ENCODE measurements at places on chromosomes 12 and 14.

DNA sequence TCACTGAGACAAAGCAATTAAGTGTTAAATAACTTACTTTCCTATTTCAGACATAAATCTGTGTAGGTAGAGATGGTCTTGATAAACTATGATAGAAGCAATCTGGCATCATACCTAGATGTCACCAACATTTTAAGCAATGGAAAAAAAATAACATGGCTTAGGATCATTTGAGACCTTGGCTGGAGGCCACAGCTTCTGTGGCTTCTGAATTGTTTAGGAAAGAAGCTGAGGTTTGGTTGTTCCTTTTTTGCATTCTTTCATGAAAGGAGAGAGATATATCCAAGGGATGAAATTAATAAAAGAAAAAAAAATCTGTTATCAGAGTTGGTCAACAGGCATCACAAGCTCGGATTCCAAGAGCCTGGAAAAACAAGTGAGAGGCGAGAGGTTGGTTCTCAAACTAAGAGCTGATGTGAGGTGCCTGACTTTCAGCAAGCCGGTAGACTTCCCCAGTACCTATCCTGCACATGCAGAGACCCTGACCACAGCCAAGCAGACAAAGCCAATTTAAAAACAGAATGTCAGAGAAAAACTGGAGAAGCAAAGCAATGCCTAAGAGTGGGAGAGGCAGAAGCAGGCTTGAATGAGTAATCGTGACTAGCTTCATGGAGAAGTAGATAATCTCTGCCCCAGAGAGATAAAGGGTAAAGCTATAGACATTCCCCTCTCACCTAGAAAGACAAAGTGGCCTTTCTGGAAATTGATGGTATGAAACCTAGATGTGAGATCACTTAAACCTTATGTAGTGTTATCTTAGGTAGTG lies 43.4 kb upstream of the ST8SIA1 start:
- DNase-seq: no peak

DNA sequence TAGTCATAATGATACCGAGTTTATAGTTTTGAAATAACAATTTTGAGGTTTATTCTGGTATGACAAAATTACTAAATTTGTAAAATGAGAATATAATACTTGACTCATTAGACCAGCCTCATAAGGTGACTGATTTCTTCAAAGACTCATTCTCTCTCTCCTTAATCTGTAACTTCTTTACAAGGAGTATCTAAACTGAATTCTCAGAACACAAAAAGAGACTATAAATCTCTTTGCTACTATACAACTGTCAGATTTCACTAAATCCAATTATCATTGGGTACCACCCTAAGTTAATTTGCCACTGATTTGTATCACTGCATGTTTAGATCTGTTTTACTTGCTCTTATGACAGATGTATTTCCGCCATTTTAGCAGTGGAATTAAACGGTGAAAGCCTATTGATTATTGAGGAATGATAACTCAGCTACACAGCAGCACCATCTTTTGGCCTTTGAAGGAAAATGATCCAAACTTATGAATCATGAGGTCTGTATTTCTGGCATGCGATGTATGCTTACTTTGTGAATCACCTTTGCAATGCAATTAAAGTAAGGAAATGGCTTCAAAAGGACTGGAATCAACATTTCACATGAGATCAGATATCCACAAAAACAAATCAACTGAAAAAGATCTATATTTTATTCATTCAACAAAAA lies 161.2 kb downstream of the RERGL start:
- no peak for DNase-seq

DNA sequence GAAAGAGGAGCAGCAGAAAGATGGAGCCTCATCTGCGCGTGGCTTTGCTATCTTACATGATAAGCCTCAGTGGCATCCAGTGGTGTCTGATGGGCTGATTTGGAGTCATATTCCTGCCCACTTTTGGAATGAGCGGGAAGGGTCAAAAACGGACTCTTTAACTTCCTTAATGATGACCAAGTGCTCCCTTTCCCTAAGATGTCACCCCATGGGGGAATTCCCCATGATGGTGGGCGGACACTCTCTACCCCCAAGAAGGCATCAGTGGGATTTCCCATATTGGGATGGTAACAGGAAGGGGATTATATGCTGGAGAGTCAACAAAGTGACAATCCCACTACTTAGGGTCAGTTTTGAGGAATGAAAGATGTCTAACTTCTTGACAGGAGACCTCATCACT lies 110.9 kb downstream of the GPATCH2L start:
- DNase-seq: no peak

DNA sequence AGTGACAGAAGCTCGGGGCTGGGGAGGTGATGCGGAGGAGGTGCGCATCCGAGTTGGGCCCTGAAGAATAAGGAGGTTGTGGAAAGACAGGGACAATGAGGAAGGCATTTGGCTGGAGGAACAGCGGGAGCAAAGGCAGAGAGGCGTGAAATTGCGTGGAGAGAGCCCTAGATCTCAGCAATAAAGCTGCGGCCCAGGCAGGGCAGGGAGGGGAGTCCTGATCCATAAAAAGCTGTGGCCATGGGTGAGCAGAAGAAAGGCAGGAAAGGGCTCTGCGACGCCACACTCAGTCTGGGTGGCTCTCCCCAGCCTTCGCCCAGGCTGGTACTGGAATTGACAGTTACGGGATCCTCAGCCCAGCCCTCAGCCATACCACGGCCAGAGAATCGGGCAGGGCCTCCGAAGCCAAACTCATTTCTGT lies 2.2 kb downstream of the FIGNL2 start:
- no peak for DNase-seq

DNA sequence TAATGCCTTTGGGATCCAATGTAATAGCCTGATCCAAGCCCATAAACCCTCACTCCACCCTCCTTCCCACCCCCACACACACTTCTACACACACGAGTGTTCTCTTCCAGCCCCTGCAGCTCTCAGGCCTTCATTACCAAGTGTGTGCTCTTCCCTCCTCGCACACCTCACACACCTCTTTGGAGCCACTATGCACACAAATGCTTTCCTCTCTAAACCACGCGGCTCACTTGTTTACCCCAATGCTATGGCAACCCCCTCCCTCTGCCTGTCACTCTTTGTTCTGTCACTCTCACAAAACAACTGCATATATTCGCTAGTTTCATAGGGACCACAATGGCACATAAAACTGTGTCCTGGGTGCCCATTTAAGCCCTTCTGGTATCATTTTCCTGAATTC lies 35.1 kb downstream of the PPP2R5E start:
- no peak for DNase-seq

- no peak for DNase-seq
Observed at GRCh38 chr14:71168564-71169427, 261.5 kb downstream of the PCNX1 start.

DNA sequence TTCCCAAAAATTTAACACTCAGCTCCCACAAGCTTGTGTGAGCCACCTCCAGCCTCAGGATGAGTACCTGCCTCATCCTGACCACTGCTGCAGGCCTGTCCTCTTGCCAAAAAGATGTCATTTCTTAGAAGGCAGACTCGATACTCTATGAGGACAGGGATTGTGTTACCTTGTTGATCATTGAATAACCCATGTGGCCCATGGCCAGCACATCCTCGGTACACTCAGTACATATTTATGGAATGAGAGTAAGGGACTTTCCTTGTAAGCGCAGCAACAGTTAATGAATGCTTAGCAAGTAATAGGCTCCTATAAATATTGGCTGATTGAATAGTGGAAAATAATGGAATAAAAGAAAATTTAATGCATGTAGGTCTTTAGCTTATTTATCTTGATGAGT lies 15.3 kb upstream of the DGLUCY start:
- DNase-seq: no peak

DNA sequence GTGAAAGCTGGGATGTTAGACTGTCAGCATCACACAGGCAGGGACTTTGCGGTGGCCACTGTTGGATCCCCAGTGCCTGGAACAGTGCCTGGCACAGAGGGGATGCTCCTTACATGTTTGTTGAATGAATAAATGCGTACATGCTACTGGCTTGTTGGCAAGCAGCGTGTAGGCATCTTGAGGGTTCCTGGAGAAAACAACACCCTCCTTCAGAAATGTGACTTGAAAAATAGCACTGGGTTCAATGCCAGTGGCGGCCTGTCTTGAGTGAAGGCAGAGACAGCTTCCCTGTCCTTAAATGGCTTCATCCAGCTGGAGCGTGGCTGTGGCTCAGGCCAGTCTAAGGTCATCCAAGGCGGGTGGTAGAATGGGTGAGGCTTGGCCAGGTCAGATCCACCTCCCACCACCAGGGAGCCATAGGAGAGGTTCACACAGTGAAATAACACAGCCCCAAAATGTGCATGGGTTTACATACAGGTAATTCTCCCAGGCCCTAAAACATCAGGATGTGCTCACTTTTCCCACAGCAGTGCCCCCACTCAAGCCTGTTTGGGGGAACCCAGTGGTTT lies 171.4 kb downstream of the PHETA1 start:
- no peak for DNase-seq

GRCh38 chr12:113191227-113191626 lies 5.7 kb downstream of the RITA1 start:
- no peak for DNase-seq
